ENCODE measurements at places on chromosomes 3 and 15.
A peak's percentile ranks its signal among the peaks of the same experiment; 100 is the strongest.

GRCh38 chr15:66851311-66852063 lies 149.5 kb downstream of the SMAD6 start:
- peak; percentile 86 for DNase-seq

DNA sequence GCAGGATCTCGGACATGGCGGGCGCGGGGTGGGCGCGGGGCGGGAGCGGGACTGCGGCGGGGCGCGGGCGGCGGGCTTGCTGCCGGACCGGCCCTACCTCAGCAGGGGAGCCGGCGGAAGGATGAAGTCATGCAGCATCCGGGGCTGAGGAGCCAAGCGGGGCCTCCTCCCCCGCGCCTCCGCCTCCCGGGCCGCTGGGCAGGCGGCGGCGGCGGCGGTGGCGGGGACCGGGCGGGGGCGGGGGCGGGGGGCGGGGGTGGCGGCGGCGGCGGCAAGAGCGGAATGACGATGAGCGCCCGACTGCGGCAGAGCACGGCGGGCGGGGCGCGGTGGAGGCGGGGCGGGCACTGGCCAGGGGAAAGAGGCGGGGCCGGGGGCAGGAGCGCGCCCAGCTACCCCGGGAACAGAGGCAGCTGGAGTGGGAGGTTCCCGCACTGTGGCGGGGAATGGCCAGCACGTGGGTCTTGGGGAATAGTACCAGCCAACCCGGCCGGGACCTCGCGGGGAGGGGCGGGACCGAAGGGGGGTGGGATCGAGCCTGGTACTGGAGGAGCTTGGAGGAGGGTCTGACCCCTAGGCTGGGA lies at the start of gene CAMK2N2:
Gene CAMK2N2 (minus strand): TSS at position 284 of the 584 bp plus-strand sequence. CDS start 268 bp downstream, at position 16.
- DNase-seq = peak; percentile 69

- no peak for DNase-seq
These were observed 191.1 kb downstream of the PLCH1 start for GRCh38 chr3:155553780-155554179.

DNA sequence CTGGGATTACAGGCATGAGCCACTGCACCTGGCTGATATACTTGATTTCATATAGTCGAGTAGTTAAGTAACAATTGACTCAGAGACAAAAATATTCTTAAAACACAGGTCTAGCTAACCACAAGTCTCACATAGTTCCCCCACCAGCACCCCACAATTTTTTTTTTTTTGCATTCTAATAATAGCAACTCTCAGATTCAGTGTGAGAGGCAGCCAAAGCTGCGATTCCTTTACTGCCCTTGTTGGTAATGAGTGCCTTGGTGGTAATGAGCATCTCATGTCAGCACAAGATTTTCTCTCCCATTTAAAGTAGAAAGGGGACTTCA lies 72.5 kb downstream of the WWTR1 start:
- DNase-seq = no peak

DNA sequence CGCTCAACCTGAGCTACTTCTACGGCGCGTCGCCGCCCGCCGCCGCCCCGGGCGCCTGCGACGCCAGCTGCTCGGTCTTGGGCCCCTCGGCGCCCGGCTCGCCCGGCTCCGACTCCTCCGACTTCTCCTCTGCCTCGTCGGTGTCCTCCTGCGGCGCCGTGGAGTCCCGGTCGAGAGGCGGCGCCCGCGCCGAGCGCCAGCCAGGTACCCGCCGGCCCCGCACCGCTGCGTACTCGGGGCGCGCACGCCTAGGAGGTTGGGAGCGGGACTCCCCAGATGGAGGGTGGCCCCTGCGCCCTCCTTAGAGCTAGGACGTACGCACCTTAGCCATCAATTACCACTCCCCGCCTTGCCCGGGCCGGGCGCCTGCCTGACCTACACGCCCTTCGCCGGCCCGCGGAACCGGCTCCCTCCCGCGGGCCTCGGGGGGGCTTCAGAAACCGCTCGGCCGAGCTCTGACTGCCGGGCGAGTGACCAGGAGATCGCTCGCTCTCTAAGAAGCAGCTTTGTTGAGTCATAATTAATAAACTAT lies 466 bp downstream of the NFKBIZ start:
- DNase-seq = no peak
